ENCODE measurements at places on chromosomes 12 and 14. TPM values are rescaled to one million over a fixed set of nuclear protein-coding genes. Genes with fewer than 3 reads are reported as not detected.

The AICDA gene
- total RNA-seq: not detected

The CMA1 gene
- not detected for total RNA-seq

The RHEBL1 gene
- total RNA-seq: 2.6 TPM

DNA sequence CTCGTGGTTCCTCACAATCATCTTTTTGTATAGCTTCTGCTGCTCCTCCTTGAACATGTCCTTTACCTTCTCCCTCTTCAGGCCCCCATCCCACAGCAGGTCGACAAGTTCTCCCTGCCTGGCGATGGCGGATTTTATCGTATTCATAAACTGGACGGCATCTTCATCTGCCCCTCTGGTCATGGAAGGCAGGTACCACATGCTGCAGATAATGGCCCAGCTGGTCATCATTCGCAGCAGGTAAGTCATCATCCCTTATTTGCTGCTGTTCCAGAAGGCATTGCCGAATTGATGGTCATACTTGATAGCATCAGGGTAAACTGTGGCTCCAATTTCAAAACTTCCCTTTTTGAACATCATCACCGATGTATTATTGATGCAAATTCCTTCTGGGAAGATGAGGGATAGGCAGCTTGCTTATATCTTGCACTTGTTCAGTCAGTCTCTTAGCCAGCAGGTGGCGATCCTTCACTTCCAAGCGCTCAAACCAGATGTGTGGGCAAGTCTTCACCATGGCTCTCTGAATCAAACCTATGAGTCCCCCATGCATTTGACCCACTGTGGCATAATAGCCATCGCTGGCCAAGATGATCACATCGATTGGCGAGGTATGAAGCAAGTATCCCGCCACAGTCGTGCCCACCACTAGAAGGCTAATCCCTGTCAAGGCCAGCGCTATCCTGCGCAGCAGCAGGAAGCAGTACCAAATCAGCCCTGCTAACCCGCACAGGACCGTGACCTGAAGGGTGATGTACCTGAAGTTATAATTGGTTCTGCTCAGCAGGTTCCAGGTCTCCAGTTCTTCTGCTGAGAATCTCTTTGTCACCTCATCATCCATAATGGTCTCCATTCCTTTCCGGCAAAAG is 381.5 kb upstream of the STXBP6 start:
- DNase-seq: no peak

Data from endothelial cell of umbilical vein (primary cell).